HTR-8/SVneo (cell line): ENCODE measurements at places on chromosomes 3 and 15.

DNA sequence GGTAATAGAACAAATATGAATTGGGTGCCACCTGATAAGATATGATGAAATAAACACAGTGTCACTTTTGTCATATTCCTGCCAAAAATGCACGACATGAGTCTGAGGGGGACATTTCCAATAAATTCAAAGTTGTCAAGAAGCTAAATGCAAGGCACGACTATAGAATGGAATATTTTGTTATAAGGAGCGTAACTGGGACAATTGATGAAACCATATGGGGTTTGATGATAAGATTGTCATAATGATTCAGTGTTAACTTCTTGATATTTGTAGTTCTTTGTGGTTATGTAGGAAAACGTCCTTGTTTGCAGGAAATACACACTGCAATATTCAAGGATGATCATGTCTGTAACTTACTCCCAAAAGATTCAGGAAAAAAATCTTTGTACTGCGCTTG lies 163.3 kb downstream of the MEX3B start:
- no peak for DNase-seq

DNA sequence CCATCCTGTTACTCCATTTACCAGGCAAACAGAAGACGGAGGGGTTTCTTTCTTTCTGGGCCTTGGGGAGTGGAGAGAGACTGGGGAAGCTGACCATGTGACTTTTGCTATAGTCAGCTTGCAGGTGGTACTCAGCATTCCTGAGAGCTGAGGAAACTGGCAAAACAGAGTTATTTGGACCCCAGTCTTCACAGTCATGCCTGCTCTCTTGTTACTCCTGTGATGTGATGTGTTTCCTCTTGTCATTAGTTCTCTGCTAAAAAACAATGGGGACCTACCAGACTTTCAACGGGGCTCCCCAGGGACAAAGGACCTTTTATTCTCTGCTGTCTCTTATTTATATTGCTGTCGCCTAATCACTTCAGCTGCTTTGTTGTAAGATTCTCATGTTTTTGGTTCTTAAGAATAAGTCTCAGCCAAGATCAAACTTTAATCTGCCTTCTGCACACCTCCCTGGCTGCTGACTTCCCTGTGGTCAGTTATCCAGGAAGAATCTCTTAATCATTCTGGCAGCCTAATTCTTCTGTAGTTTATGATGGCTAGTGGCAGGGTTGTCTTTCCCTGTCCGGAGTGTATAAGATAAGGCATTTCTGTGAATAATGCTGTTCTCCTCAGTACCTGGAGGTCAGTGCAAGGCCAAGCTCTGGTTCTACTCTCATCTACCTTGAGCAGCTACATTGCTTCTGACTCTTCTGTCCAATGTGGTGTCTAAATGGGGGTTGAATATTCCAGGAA lies 8.8 kb downstream of the STARD9 start:
- no peak for DNase-seq

DNA sequence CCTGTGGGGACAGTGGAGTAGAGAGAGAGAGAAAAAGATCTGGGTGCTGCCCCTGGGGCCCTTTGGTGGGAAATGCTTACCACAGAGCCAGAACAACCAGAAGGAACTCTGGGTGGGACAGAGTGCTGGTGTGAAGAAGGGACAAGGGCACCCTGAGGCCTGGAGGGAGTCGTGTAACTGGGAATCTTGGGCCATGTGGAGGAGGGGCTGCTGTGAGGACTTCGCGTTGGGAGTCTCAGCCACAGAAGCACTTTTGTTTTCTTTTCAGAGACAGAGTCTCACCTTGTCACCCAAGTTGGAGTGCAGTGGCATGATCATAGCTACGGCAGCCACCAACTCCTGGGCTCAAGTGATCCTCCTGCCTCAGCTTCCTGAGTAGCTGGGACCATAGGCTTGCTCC lies 24.3 kb downstream of the XYLB start:
- no peak for DNase-seq

DNA sequence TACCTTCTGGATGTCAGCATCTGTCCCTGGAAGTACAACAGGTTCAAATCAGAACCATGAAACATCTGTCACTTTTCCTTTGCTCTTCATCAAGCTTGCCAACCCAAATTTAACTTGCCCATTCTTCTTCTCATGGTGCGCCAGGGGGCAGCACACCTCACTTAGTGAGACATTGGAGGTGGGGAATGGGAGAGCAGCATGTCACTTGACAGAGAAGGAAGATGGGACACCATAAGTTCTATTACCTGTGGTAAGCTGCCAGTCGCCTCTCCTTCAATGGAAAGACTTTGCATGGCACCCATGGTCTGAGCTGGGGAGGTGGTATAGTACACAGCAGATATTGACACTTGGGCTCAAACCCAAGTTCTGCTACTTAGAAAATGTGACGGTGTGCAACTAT lies 2.9 kb downstream of the SCN5A start:
- DNase-seq: no peak

DNA sequence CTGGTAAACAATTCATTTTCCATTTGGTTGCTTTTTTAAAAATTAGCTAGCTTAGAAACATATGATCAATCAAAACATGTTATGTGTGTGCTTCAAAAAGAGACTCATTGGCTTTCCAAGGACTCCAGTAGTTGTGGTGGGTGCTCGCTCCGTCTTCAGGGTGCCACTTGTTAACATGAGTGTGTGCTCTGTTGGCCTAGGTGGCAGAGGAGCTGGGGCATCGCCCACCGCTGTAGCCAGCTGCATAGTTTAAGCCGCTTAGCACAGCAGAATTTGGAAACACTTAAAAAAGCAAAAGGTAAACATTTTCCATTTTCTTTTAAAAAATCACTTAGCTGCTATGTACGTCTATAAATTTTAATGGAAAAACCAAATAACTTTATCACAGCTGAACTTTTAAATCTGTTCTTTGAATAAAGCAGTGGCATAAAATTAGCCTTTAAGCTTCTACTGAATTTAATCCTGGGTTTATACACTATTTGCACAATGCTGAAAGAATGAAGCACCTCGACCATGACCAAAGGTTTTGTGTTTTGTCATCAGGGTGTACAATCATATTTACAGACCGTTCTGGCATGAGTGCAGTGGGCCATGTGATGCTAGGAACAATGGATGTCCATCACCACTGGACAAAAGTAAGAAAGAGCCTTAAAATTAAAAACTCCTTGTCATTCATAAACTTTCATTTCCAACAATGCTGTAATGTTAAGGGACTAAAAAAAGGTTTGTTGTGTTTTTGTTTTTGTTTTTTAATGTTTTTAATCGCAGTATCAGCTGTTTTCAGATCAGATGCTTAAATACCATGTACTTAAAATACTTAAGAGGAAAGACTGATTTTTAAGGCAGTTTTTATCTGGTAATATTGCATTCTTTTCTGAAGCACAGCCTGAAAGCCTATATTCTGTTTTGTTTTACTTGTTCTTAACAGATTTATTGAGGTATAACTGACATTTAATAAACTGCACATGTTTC lies 57.9 kb downstream of the TCAIM start:
- DNase-seq: no peak

DNA sequence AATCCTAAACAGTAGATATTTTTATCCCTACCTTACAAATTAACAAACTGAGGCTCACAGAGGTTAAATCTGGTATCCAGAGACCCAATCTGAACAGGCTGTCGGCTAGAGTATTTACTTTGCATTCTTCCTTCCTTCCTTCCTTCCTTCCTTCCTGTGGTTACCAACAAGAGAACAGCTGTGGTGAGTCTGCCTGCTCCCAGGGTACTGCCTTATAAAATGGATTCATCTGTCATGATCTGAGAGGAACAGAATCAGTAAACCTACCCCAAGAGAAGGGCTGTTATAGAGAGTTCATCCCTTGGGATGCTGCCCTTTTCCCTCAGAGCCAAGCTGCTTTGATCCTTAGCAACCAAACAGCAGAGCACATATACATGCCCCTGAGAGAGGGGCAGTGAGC lies 3.6 kb downstream of the GADL1 start:
- no peak for DNase-seq

DNA sequence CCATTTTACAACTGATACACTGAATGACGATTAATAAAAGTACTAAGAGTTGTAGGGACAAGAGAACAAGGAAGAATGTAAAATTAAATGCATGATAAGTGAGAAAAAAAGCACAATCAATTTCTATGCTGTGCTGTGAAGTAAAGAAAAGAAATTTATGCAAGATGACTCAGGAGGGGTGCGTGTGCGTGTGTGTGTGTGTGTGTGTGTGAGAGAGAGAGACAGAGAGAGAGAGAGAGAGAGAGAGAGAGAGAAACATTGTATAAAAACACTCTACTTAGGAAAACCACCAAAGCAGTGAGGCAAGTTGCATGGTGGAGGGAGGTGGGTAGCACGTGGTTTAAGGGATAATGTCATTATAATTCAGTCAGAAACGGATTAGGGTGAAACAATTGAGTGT lies 580.8 kb upstream of the ALCAM start:
- no peak for DNase-seq

- no peak for DNase-seq
These were observed 166.6 kb downstream of the BBX start for GRCh38 chr3:107689355-107689754.

DNA sequence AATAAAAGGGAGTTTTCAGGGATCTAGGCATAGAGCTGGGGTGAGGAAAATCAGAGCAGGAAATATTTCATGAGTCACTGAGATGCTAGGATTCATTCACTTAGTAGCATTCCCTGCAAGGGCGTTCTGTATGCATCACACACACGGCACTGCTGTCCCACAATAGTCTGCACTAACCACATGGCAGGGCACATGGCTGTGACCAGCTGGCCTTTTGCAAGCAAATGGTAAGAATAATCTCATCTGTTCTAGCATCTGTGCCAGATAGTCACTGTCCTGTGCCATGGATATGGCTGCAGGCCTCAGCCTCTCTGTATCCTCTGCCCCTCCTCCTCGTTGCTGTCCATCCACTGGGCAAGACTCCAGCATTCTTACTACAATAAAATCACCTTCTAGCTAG lies 37.8 kb downstream of the BOC start:
- peak; percentile 33 for DNase-seq

DNA sequence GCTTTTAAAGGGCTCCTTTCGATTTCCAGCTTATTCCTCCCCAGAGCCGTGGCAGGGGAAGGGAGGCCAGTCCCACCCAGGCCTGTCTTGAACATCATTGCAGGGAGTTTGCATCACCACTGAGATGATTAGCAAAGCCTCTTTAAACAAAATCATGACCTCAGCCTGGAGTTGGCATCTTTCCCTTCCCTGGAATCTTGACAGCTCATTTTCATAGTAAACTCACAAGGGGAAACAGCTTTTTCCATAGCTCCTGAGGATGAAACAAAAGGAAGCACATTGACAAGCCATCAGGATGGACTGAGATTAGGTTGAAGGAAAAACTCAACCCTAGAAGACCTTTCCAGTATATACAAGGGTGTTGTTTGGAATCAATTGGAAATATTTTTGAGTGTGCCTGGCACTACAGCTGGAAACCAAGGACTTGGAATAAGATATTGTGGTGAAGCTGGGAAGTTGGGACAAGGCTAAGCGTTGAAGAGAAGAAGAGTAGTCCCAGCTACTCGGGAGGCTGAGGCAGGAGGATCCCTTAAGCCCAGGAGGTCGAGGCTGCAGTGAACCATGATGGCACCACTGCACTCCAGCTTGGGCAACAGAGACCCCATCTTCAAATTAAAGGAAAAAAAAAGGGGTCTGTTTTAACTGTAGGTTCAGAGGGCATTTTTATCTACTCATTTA lies 3.1 kb upstream of the LARP6 start:
- DNase-seq: peak; percentile 74

DNA sequence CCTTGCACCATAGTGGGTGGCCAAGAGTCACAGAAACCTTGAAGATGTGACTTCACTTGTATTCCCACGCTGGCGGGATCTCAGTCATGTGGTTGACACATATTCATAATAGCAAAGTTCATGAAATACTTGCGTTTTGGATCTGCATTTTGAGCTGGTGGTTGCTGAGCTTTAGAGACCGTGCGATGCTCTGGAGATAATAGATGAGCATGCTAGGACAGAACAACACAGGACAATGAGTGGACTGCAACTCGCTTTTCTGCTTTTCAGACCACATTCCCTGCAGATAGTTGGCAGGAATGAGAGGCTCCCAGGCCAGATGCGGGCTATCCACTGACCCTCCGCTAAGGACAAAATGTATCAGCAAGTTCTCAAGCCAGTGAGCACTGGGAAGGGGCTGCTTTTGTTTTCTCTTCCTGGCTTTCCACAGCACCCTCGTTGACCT lies 13.8 kb upstream of the STARD5 start:
- DNase-seq: no peak

- DNase-seq: no peak
These were observed 15.1 kb upstream of the ARHGAP31 start for GRCh38 chr3:119279101-119279554.

DNA sequence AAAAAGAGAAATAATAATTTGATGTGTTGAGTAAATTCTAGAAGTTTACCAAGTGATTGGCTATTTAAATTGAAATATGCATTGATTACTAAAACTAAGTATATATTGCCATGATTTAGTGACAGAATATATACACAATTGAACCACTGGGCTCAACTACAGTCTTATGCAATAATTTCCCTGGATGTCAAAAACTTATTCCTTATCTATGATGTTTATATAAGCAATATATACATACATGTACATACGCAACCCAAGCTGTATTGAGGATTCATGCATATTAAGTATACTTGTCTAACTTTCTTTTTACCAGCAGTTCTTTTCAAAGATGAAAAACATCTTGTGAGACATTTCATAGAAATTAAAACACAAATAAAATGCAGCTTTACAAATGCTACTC lies 165.8 kb downstream of the ZIC4 start:
- no peak for DNase-seq

- no peak for DNase-seq
These were observed 904.2 kb downstream of the CADM2 start for GRCh38 chr3:85862893-85863455.

DNA sequence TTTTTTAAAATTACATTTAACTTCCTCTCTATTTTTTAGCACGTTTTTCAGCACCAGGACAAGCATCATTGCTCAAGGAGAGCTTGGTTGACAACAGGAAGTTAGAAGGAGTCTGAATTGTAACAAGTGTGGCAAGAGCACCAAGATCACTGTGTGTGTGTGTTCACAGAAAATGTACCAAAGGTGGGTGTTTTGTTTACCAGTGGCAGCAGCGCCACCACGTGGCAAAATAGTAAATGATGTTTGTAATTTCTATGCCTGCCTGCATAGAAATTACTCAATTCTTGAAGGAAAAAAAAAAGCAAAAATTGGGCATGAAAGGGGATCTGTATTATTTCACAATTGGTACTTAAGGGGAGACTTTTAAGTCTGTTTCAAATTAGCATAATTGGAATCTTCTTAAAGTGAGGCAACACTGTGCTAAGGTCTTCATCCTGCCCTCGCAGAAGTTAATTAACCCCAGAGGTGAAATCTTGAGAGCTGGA lies 7.4 kb upstream of the U2SURP start:
- DNase-seq: no peak

DNA sequence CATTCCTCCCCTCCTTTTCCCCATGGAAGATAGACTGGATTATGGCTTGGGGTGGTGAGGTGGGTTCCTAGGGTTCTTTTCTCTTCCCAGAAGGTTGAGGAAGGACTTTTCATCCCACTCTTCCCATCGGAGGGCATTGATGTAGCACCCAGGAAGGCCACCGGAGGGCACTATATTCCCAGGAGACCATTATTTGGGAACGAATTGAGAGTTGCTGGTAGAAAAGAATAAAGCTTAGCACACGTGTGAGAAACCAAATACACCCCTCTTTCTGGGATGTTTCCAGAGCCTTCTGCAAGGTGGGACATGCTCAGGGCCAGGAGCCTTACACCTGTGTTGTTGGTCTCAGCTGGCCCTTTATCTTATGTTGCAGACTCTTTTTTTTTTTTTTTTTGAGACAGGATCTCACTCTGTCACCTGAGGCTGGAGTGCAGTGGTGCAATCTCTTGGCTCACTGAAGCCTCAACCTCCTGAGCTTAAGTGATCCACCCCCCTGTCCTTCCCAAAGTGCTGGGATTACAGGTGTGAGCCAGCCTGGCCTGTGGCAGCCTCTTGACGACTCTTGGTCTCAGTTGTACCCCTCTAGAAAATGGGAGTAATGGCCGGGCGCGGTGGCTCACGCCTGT lies 6.3 kb upstream of the CDC25A start:
- DNase-seq: peak; percentile 81
